Gastroesophageal sphincter (tissue), 4 donors: ENCODE measurements at places on chromosomes 4 and X.
A peak's percentile ranks its signal among the peaks of the same experiment; 100 is the strongest.

- ATAC-seq, result no peak
These were observed 140.5 kb downstream of the SOWAHB start for GRCh38 chr4:76757418-76757939.

- no peak for ATAC-seq
These were observed 41.1 kb downstream of the BMPR1B start for GRCh38 chr4:94798808-94799207.

DNA sequence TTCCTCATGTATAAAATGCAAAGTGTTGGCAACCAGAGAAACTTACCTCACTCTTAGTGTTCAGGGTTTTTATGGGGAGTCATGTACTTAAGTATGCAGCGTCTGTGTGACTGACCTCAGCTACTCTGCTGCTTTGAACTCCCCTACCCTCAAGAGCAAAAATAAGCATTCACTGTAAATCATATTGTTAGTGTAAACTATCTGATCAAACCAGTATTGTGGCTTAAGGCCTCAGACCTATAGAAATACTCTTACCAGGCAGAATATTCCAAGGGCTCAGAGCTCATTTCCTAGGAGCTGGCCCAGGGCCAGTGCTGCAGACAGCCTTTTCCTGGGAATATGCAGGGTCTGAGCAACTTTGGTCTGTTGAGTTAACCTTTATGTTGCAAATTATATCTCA lies 453.1 kb downstream of the CCSER1 start:
- no peak for ATAC-seq

DNA sequence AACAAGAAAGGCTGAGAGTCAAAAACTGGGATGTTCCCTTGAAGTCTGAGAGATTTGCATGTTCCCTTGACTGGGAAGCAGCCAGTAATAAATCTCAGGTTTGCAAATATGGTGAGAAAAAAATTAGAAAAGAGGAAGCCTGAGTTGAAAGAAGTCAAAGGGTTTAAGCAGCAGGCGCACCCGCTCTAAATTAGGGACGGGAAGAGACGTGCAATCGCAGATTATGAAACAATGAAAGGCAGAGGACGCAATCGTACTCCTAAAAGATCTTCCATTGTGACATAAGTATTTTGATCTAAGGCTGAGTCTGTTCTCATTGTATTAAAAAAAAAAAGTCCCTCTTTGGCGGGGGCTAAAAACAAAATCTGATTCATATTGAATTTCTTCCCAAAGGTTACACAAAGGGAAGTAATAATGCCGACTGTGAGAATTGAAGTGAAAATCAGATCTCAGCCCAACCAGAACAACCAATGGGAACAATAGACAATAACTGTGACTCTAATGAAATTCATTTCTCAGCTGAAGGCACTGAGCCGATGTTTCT lies 28.2 kb downstream of the SAT1 start:
- peak; percentile 34 for ATAC-seq

DNA sequence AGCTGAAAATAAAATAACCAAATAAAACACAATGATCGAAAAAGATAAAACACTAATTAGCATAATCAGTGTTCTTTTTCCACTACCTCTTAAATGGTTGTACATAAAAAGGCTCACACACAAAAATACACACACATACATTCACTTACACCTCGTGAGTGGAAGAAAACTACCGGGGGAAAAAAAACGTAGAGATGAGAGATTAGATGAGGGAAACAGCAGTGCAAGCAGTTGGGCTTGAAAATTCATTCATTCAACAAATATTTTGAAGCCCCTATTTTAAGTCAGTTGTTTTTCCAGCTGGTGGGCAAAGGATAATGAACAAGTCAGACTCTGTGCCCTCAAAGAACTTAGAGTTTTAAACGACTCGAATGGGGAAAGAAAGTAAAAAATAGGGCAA lies 1.0 kb downstream of the TBCK start:
- ATAC-seq, result no peak

DNA sequence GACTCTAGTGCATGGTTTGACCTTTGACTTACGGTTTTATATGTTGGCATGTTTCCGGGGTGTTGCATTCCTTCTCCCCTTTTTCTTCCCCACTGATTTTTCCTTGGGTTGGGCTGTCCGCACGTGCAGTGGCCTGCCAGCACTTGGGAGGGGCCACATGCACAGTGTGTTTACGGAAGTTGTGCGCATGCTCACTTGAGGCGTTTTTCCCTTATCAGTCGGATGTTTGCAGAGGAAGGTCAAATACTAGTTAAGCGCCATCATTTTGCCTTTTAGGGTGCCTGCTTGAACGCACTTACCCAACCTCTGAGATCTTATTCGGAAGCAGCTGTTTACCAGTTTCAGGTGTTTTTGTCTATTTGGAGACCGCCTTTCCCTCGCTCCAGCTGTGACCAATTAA lies 653.9 kb upstream of the AADAT start:
- no peak for ATAC-seq

- ATAC-seq, result no peak
These were observed 279.6 kb upstream of the CLNK start for GRCh38 chr4:10963958-10964703.

GRCh38 chr4:1601533-1601835 lies 82.6 kb downstream of the FAM53A start:
- ATAC-seq, result no peak

- no peak for ATAC-seq
These were observed 81.5 kb upstream of the BCOR start for GRCh38 chrX:40179283-40179682.

DNA sequence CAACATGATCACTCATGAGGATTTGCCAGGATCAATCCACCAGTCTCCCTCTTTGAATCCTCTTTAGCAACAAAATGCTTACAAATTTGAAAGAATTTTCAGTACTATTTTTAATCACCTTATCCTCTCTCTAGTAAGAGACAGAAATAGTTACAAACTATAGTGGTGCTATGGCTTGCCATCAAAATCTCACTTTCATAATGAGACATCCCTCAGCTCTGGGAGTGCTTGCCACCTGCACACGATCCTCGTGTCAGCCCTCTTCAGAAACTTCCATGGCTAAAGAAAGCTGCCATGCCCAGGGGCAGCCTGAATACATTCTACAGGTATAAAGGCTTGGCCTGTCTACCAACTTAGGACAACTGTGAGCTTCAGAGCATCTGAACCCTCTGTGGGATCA lies 5.1 kb upstream of the DHX15 start:
- no peak for ATAC-seq

DNA sequence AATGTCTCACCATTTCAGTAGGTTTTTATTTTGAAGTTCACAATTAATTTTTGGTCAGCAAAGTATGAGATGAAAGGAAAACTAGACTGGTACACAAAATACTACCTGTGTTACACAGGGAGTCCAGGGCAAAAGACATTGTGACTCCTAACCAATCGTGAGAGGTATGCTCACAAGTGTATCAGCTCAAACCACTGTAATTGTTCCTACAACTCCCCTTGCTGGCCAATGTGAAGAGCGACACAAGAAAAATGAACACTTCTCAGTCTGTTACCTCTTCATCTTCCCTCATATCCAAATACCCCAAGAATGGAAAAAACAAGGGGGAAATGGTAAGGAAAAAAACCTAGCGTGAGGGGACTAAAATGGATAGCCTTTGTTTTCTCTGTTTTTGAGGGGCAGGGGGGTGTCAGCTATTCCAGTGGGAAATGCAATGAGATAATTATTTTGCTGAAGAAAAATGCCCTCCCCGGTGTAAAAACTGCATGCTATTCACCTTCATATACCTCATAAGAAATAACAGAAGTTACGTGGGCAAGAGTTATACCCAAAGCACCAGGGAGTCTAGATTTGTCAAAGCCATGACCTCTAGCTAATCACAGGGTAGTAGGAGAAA lies 30.6 kb upstream of the NSUN7 start:
- no peak for ATAC-seq

GRCh38 chr4:80454040-80454439 lies 118.5 kb downstream of the CFAP299 start:
- ATAC-seq, result no peak

GRCh38 chr4:142091691-142092182 lies 455.4 kb downstream of the IL15 start:
- ATAC-seq, result peak; percentile 73

GRCh38 chr4:3226467-3226866 lies 22.5 kb upstream of the MSANTD1 start:
- ATAC-seq, result peak; percentile 72

DNA sequence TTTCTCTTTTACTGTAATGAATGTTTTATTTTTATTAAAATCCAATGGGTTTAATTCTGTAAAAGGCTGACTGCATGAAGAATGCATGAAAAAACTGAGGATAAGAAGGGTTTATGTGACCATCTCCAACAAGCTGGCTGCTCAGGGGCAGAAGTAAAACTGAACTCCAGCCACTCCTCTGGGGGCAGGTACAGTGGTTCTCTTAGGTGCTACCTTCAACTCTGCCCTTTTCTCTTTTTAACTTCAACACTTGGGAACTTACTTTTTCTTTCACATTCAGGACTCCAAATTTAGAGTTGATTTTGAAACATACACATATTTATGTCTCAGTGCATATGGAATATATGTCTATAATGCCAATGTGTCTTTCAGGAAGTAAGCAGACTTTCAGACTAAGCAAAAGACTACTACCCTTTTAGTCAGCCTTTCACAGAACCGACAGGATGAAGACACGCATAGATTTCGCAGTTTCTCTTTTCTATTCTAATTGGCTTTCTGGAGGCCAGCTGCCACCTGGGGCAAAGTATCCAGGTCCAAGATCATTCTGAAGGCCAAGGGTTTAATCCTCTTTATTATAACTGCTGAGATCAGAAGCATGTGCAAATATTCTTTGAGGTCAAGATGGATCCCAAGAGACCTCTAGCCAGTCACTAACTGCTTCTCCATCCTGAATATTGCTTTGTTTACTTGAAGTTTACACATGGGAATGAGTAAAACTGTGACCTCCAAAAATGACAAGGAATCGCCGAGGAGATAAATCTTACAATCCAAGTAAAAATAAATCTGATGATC lies 30.7 kb downstream of the HS3ST1 start:
- no peak for ATAC-seq

- no peak for ATAC-seq
These were observed 38.1 kb upstream of the RASGEF1B start for GRCh38 chr4:81509822-81510221.

DNA sequence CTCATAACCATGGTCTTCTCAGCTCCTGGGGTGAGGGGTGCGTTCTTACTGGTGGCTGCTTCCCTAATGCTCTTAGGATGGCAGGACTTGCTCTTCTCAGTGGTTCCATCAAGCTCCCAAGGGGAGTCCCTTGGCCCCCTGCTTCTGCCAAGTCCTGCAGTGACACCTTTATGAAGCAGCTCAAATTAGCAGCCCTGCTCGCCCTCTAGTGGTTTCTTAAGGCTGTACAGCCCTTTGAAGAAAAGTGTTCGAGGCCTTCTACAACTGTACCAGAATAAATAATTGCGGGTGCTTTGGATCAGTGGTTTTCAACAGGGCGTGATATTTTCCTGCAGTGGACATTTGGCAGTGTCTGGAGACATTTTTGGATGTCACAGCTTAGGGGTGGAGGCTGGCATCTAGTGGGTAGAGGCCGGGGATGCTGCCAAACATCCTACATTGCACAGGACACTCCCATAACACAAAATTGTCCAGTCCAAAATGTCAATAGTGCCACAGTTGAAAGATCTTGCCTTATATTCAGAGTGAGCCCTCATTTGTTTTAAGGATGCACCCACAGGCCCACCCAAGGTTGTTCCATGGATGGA lies 204.7 kb upstream of the S100G start:
- no peak for ATAC-seq

DNA sequence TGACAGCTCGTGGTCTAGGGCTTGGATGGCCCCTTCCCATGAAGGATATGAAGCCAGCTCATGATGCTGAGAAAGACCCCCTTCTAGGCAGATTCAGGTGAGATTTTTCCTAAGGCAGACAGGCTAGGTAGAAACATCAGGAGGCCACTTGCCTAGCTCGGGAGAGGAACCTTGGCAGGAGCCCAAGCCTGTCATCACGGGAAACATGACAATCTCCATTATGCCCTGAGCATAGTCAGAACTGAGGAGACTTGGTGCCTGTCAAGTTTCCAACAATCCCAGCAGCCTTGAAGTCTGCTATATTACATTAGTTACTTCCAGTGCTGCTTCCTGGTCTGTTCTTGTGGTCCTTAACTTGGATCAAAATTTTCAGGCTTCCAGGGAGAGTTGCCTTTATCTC lies 18.7 kb upstream of the WDR1 start:
- ATAC-seq, result no peak

DNA sequence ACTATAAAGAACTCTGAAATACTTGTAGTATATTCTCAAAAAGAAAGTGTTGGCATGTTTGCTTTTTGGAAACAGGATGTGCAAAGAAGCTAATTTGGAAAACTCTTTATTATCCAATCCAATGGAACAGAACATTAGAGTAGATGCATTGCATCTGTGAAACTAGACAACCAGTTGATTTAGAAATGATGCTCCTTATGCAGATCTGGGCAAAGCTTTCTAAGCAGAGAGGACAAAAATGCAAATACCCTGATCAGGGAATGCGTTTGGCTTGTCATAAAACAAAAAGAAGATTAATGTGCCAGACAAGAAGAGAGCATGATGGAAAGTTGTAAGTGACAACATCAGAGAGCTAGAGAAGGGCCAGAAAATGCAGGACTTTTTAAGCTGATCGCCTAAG lies 142.3 kb downstream of the RCHY1 start:
- no peak for ATAC-seq

GRCh38 chrX:21745756-21746155 lies 12.2 kb downstream of the SMPX start:
- ATAC-seq, result no peak

GRCh38 chrX:70168238-70169188 lies 8.8 kb upstream of the DGAT2L6 start:
- peak; percentile 43 for ATAC-seq

- ATAC-seq, result no peak
These were observed 32.6 kb upstream of the SPON2 start for GRCh38 chr4:1204828-1205585.

DNA sequence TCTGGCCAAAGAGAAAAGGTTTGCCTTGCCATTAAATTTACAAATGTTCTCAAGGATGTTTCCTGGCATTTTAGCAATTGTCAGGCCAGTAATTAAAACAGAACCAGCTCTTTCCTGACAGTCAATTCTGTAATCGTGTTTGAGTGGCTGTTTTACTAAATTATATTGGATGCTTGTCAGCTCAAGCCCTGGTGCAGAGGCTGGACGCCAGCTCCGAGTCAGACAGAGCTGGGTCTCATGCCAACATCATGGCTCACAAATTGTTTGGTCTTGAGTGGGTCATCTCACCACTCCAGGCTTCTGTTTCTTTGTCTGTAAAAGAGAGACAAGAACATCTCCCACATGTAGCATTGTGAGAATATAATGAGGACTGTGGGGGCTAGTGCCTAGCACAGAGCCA lies 190.3 kb upstream of the PSAPL1 start:
- no peak for ATAC-seq

- no peak for ATAC-seq
These were observed 11.0 kb upstream of the SH3TC1 start for GRCh38 chr4:8188085-8188484.
